ENCODE measurements at places on chromosomes 11 and 22. TPM values are rescaled to one million over a fixed set of nuclear protein-coding genes. Genes with fewer than 3 reads are reported as not detected.

GRCh38 chr11:34168642-34169420, 63.4 kb downstream of the NAT10 start:
- no peak for DNase-seq

GRCh38 chr11:60363542-60364470, 14.5 kb upstream of the MS4A7 start:
- peak; percentile 42 for DNase-seq

GRCh38 chr22:20571078-20571503, 63.7 kb downstream of the MED15 start:
- no peak for DNase-seq

DNA sequence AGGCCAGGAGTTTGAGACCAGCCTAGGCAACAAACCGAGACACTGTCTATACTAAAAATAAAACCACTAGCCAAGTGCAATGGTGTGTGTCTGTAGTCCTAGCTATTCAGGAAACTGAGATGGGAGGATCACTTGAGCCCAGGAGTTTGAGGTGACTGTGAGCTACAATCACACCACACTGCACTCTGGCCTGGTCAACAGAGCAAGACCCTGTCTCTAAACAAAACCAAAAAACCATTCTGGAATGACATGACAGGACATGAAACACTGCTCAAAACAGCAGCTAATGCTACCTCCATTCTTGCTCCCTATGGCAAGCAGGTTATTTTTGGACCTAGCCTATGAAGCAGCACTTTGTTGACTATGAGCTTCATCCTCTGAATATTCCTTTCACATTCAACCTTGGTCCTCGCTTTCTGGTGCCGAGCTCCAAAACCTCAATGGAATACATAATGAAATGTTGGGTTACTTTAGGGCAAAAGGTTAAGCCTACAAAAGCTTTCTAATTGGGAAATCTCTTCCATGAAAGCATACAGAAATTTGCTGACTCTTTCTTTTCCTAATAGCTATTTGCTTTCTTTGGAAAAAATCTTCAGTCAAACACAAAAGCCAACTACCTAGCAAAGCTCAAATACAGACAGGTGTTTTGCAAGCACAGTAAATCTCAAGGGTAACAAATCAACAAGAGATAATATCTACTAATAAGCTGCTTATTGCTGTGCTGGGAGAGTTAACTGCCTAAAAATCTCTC, 21.1 kb downstream of the SIK3 start:
- no peak for DNase-seq

DNA sequence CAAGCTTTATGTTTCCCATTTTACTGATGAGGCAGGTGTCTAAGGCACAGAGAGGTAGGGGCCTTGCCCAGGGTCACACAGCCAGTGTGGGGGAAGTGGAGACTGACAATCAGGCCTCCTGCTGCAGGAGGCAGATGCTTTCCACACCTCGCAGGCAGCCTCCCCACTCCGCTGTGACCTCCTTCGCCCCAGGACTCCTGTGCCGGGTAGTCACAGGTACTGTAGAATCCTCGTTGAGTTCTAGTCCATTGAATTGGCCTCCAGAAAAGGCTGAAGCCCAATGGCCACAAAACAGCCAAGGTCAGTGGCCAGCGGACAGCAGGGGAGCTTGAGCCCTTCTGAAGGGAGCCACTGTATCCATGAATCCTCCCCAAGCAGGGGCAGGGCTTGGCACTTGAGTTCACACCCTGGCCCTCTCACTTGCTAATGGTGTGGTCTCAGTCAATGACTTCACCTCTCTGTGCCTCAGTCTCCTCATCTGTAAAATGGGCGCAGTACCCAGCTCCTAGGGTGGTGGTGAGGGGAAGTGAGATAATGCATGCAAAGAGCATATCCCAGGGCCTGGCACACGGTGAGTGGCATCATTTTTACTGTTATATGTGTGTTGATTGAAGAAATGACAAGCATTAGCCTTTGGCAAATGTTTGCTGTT, 1.1 kb upstream of the FXYD2 start:
- DNase-seq = no peak

GRCh38 chr11:10654811-10655150, 38.8 kb downstream of the IRAG1 start:
- no peak for DNase-seq

GRCh38 chr11:133123796-133124195, 408.5 kb downstream of the OPCML start:
- no peak for DNase-seq

DNA sequence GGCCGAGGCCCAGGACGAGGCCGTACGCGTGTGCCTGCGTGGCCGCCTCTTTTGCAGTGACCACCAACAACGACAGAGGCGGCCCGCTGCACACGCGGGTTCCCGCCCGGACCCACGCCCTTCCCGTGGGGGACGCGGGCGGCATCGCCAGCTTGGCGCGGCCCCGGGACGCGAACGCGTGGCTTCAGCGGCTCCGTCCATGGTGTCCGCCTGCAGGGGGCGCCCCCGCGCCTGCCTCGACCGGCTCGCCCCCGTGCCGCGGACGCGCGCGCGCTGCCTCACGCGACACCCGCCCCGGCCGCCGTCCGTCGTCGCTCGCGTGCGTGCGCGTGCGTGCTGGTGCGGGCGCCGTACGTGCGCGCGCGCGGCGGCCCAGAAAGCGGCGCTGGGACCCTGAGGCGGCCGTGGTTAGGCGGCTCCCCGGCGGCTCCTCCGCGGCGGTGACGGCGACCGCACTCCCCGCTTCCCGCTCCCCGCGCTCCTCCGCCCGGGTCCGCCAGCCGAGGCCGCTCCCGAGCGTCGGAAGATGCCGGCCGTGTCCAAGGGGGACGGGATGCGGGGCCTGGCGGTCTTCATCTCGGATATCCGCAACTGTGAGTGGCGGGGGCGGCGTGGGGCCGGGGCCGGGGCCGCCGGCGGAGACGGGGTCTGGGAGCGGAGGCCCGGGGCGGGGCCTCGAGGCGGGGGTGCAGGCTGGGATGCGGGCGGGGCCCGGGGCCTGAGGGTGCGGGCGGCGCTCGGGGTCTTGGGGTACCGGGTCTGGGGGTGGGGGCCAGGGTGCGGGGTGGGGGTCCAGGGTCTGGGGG, at the start of gene AP2A2:
TSS of gene AP2A2 (plus strand) at position 375 of the 806 bp plus-strand sequence. CDS start at position 527, 152 bp downstream.
- no peak for DNase-seq

- DNase-seq = no peak
Observed at GRCh38 chr22:20771918-20772625, 1.8 kb upstream of the SERPIND1 start.

DNA sequence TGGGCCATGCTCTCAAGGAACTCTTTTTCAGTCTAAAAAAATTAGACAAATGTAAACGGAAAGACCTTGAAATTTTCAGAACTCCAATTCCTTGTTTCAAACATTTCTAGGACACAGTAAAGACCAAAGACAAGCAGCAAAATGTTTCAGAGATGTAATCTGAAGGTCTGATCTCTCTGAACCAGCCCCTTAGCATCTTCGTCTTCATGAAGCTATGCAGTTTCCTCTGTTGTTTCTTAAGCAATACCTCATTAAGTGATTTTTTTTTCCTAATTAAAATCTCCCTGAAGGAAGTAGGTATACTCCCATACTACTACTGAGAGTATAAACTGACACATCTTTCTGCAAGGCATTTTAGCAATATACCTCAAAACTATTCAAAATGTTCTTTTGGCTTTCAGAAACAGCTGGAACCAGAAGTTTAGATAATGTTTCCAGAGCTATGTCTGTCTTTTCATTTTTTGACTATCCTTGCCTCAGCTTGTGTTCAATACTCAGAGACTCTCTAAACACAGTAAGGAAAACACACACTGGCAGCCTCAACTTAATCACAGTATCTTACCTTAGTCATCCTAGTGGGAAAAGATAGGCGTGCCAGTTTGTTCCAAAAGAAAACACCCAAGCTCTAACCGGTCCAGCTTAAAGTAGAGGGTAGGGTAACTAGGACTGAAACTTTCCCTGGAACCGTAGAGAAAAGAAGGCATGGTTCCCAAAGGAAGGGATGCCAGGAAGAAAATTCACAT, 25.1 kb downstream of the SBF2 start:
- DNase-seq = no peak

GRCh38 chr22:25582946-25583345, 18.5 kb downstream of the GRK3 start:
- no peak for DNase-seq

The PDE3B gene
- 40.6 TPM for total RNA-seq

The EHBP1L1 gene
- total RNA-seq = 45.9 TPM

The KCNJ1 gene
- not detected for total RNA-seq

The DERL3 gene
- total RNA-seq = 0.74 TPM

The ARHGEF17 gene
- total RNA-seq = 30.7 TPM

The OR10V1 gene
- not detected for total RNA-seq

The MAPK8IP2 gene
- 1.2 TPM for total RNA-seq

The SEPTIN3 gene
- total RNA-seq = 1.7 TPM

Data from urinary bladder (tissue), 4 donors.